ENCODE measurements at places on chromosomes 12 and 14.

DNA sequence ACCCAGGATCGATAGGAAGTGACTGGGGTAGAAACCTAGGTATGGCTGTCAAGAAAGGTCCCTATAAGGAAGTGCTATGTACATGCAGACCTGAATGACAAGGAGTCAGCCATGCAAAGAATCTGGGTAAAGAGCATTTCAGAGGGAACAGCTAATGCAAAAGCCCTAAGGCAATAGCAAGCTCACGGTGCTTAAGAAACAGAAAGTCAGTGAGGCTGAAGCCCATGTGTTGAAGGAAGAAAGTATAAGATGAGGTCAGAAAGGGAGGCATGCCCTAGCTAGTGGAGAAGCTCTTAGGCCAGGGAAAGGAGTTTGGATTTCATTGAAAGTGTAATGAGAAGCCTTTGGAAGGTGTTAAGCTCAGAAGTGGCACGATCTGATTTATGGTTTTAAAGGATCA lies 6.0 kb upstream of the ADCY6 start:
- no peak for DNase-seq

- no peak for DNase-seq
These were observed 909 bp upstream of the TAOK3 start for GRCh38 chr12:118373616-118374015.

DNA sequence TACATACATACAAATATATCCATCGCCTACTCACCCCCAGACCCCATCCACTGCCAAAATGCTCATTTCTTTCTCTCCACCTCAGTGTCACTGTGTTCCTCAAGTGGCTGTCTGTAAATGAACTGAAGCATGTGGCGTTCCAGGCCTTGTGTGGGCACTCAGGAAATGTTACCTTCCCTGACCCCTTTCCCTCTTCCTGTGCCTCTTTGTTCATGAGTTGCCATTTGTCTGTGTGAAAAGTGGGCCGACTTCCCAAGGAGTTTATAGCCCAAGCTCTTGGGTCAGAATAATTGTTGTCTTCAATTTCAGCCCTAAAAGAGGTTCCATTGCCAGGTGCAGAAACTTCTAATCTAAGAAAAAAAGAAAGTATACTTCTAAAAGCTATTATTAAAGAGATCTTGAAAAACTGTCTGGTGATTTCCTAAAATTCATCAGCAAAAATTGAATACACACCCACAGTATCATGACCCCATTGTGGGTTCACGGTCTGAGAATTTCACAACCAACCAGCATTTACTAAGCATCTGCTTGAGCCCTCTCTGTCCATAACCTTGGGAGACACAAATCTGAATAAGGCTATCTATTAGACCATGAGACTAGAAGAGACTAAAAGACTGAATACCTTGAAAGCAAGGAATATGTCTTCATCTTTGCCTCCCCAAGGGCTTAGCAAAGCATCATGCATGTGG lies 201.4 kb upstream of the EEA1 start:
- no peak for DNase-seq

GRCh38 chr14:68796418-68797101 lies 3.7 kb upstream of the ZFP36L1 start:
- DNase-seq, result no peak

All from GM10248 (cell line).